Regular cardiac myocyte (primary cell): ENCODE measurements at places on chromosomes 6 and 20. TPM values are rescaled to one million over a fixed set of nuclear protein-coding genes. Genes with fewer than 3 reads are reported as not detected.

B3GALT4 gene
- total RNA-seq: 1.5 and 2.5 TPM in 2 replicates

DDRGK1 gene
- 34.7 and 41.2 TPM in 2 replicates for total RNA-seq

SLC22A1 gene
- total RNA-seq: under 0.01 and 0.38 TPM in 2 replicates

PCIF1 gene
- 5.9 and 6.7 TPM in 2 replicates for total RNA-seq
